Subcutaneous adipose tissue (tissue), 4 donors: ENCODE measurements at places on chromosomes 7 and 10. TPM values are rescaled to one million over a fixed set of nuclear protein-coding genes. Genes with fewer than 3 reads are reported as not detected.

CCDC136 gene
- total RNA-seq: 6.6 TPM

AS3MT gene
- 4.0 TPM for total RNA-seq

MUC12 gene
- total RNA-seq: 0.16 TPM

NODAL gene
- total RNA-seq: not detected

DPYSL4 gene
- total RNA-seq: 0.22 TPM

SLC16A9 gene
- 0.17 TPM for total RNA-seq

CPEB3 gene
- 4.1 TPM for total RNA-seq

INA gene
- not detected for total RNA-seq
